Kidney (tissue), 22 donors: ENCODE measurements at places on chromosomes 2 and 18.

- no peak for DNase-seq
These were observed 26.8 kb downstream of the PLEK start for GRCh38 chr2:68391869-68392268.

DNA sequence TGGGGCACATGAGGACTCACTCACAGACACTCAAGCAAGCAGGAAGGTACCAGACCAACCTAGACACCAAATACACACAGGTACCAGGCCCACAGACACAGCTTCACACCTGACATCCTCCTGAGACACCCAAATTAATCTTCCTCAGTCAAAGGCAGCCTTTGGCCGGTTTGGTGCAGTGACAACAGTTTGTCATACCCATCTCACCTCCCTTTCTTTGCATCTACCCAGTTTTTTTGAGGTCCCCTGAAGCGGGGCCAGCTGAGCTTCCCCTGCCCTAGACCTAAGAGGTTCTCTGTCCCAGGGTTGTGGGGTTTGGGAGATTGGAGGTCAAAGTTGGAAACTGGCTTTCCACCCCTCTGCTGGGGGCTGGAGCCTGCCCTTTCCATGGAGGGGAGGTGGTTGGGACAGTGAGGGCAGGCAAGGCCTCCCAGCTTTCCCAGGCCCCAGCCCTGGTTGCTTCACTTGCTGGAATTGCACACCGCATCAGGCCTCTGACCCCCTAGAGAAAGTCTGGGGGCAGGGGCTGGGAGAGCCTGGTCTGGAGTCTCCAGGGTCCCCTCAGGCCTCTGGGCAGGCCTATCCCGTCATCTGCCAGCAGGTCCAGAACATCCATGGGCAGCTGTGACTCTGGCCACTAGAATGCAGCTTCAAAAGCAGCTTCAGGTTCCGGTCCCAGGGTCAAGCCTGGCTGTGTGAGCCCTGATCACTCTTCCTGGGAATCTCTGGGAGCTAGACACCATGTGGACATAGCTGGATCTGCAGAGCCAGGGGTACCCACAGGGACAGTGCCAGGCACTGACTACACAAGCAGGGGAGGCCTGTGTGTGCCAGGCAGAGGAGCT, 12.5 kb upstream of the TEX261 start:
- DNase-seq: no peak

GRCh38 chr2:150341982-150342680, 145.3 kb downstream of the RND3 start:
- no peak for DNase-seq

GRCh38 chr2:20986024-20986939, 57.6 kb downstream of the APOB start:
- DNase-seq: no peak

DNA sequence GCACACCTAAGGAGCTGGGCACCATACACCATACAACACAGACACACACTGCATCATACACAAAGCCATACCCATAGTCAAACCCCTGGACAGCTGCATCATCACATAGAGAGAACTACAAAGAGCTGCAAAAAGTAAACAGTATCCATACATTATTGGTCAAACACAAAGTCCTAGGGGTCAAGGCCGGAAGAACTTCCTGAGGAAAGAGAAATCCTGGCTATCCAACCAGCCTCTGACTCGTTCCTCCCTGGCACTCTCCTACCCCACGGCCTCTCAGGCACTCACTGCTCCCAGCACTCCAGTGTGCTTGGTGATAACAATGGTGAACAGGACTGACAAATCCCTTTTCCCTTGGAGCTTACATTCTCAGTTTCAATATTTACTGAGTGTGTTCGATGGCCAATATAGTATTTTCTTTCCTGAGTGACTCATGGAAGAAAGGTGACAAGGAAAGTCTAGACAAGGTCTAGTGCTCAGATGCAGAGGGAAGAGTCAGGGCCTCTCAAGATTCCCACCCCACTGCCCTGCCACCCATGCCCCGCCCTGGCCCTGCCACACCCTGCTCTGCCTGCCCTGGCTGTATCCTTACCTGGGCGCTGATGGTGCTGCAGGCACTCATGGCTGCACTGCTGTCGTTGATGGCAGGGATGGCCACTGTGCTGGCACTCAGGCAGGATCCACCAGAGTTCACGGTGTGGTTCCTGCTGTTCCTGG, 3.4 kb downstream of the CFAP65 start:
- DNase-seq: peak; percentile 38

DNA sequence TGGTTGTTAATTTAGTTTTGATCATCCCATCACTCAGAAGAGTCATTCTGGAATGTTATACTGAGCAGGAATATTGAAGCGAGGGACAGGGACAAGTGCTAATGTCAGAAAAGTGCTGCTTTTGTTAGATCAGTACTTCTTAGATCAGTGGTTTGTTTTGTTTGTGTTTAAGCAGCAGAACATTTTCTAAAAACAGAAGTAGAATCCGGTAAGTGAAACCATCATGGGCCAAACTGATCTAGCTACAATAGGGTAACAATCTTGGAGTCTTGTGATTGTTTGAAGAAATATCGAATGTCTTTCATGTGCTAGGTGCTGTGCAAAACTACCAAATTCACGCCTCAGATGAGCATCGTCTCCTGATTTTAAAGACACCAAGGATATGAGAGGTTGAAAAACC, 45.1 kb upstream of the SEC11C start:
- DNase-seq: no peak

- DNase-seq: no peak
These were observed 6.2 kb downstream of the ABCG5 start for GRCh38 chr2:43832457-43832856.

DNA sequence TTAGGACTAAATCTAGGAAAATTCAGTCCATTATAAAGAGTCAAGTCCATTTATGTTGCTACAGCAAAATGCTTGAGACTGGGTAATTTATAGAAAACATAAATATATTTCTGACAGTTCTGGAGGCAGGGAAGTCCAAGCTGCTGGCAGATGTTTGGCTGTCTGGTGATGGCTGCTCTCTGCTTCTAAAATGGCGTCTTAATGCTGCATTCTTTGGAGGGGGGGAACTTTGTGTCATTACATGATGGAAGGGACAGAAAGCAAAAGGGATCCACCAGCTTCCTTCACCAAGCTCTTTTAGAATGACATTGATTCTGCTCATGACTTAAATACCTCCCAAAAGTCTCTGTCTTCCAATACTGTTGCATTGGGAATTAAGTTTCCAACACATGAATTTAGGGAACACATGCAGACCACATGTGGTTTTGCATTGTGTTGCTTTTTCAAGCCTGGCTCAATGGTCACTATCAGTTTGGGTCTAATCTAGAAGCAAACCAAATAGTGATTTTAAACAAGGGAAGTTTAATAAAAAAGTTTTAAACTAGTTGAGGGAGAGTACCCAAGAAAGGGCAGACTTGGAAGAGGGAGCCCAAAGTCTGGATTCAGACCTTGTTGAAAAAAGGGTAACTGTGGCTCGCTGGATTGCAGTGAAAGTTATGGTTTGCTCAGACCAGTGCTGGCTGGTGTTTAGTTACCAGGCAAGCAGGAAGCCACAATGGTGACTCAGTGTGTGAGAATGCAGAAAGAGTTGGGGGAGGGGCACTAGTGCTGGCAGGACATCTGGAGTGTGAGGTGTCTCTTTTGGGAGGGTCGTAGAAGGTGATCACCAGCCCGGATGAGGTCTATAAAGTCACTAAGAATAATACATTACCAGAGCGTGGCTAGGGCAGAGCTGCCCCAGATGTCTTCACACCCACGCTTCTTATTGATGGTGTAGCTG, 30.8 kb downstream of the C18orf54 start:
- no peak for DNase-seq

- DNase-seq: no peak
These were observed 7.7 kb downstream of the TPO start for GRCh38 chr2:1420746-1421480.
